CD4-positive, alpha-beta T cell treated with Interleukin-1 beta for 1 hour (primary cell): ENCODE measurements at places on chromosomes 5 and 9.

DNA sequence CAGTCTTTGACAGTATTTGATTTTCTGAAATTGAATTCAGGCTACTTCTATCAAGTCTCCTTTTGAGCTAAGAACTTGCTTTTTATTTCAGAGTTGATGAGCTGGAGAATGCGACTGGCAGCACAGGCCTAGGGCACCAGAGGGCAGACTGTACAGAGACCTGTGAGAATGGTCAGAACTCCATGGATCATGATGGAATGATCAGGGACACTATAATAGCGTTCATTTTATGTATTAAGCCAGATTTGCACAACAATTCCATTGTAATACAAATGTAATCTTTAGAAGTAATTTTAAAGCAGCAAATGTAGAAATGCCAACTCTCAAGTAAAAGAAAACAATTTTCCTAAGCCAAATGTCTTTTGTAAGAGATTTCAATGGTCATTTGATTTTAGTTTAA, 902.4 kb downstream of the NR2F1-AS1 start:
- DNase-seq = no peak

DNA sequence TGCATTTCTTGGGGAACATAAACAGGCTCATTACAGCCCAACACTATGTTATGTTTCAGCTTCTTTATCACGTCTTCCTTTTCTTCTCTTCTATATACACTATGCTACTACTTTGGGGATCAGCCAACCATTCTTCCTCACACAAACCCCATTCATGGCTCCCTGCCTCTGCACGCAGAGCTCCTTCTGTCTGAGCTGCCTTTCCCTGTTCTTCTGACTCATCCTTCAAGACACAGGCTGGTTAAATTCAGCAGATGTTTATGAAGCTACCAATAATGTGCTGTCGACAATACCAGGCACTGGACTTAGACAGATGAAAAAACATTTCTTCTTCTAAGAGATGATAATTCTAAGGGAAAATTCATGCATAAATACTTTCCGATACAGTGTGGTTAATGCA, 102.5 kb upstream of the TXNDC8 start:
- DNase-seq = no peak

DNA sequence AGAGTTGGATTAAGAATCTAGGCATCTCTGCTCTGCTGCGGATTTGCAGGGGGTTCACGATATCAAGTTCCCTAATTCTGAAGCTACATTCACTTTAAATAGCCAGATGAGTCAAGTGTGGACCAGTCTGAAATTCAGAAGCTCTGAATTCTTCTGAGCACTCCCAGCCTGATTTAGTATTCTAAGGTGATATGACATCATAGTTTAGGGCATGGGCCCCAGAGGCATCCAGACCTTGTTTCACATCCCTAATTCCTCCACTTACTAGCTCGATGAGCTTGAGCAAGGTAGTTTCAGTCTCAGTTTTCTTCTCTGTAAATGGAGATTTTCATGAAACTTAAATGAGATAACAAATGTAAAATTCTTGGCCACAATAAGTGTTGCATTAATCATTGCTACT, 65.2 kb downstream of the TMEM167A start:
- DNase-seq = no peak

DNA sequence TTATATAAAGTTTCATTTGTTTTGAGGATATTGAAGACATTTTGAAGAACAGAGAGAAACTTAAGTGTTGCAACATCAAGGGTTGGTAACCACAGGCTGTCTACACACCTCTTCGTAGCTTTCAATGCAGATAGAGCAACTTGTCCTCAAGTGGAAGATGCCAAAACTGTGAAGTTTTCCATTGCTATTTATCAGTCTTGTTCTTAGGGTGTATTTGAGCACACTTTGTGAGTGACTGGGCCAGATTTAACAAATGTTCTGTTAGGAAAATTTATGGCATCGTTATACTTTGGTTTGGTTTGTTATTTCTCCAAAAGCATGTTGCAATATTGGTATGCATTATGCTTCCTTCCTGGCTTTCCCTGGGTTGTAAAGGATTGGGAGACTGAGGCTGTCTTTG, 31.6 kb downstream of the NNT start:
- no peak for DNase-seq

DNA sequence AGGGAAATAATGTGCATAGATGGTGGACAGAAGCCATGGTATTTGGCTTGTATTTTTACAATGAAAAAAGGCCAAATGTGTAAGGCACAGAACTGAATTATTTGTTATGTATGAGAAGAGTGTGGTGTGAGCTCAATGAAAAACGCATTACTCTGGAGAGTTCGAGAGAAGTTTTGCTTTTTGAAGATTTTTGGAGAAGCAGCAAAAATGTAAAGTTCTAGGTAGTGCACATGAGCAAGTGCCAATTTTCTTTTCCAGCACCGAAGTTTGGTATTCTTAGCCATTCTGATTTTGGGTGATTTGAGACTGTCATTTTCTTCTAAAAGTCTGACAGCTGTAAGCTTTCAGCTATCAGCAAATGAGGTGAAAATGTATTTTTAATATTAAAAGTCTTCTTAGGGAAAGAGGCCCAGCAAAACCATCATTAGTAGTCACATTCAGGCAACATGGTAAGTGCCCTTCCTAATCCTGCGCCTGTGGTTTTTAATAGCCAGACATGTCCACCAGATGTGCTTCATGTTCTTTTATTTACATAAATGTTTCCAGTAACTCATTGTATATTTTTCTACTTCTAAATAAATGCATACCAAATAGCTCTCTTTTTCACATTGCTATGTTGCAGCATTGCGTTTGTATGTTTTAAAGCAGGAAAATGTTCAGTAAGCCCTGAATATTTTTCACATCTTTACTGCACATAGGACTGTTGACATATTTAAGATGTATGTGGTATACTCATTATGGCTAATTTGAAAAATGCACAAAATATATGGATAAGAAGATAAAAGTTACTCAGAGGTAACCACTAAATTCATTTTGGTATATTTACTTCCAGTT, 50.4 kb downstream of the RASGRF2 start:
- no peak for DNase-seq

- DNase-seq = no peak
Measured at GRCh38 chr9:137749511-137749910, 128.1 kb upstream of the CACNA1B start.

- DNase-seq = no peak
Measured at GRCh38 chr5:143495821-143496275, 92.4 kb upstream of the NR3C1 start.

DNA sequence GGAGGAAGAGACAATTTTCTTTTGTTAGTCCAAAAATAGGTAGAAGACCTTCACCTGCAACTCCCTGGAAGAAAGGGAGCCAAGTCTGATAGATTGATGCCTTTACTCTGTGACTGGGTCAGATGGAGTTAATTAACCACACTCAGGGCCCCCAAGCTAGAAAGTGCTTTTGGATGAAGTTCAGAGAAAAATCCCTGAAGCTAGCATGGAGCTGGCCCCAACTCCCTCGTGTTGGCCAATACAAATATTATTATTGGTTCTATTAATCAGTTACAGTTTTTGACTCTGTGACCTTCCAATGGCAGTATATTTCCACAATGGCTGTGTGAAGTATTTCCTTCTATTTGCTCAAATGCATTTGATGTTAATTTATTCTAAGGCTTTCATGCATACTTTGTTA, 1753.5 kb downstream of the EFNA5 start:
- DNase-seq = no peak

GRCh38 chr5:119400245-119400644, 44.4 kb downstream of the TNFAIP8 start:
- DNase-seq = no peak

DNA sequence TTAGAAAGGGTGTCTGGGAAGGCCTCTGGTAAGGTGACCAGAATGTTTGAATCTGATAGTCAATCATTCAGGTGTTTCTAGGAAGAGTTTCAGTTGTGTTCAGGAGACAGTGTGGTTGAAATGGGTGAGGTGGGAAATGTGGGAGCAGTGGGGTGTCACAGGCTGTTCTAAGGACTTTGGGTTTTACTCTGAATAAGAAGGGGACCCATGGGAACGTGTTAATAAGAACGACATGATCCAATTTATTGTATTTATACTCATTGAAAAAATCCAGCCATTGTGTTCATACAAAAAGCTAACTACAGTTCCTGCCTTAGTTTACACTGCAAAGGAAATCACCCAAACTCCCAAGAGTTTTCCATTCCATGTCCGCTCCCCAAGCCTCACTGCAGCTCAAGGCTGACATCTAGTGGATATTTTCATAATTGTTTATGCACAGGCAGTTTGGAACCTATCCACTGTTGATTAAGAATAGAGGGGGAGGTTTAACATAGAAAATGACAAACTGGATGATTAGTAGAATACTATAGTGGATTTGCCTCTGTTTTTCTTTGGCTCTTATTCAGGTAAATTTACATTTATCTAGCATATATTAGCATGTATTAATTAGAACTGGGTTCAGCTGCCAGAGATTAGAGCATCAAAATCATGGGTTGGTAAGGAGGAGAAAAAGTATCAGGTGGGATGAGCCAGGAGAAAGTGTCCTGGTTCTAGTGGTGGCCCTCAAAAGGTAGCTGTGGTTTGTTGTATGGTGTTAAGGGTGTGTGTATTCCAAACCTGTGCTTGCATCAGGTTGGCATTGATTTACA, 17.7 kb downstream of the CAVIN4 start:
- DNase-seq = no peak

DNA sequence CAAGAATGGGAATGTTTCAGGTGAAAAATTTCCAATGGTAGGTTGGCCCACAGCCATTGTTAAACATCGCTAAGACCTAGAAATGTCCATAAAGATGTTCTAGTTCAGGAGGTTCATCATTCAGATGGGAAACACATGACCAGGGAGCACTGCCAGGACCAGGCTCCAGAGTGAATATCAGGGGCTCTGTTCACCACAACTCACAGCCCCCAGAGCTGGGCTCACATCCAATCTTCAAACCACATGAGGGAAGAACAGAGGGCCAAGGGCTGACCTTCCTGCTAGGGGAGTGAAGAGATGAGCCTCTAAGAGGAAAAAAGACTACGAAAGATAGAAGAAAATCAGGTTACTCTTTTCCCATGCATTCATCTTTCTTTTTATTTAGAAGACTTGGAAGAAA, 205.8 kb downstream of the SEMA5A start:
- no peak for DNase-seq

DNA sequence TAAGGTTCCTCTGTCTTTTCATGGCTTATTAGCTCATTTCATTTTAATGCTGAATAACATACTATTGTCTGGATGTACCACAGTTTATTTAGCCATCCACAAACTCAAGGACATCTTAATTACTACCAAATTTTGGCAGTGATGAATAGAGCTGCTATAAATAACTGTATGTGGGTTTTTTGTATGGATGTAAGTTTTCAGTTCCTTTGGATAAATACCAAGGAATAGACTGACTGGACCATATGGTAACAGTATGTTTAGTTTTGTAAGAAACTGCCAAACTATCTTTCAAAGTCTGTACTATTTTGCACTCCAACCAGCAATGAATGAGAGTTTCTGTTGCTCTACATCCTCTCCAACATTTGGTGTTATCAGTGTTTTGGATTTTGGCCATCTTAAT, 38.7 kb downstream of the SCAMP1 start:
- DNase-seq = no peak

DNA sequence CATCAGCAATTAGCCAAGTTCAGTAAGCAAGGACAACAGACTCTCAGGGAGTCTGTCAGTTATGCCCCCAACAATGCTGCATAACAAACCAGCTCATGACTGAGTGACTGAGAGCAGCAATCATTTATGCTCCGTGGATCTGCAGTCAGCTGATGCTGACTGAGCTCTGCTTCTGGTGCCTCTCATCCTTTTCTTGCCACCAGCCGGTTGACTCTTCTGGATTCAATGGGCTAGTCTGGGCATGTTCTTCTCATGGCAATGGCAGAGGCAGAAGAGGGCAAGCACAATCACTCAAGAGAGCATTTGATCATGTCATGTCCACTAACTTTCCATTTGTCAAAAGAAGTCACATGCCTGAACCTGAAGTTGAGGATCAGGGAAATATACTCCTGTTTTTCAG, 157.0 kb upstream of the NTRK2 start:
- no peak for DNase-seq

- DNase-seq = no peak
Measured at GRCh38 chr9:124256517-124257069, 1.2 kb upstream of the NEK6 start.

GRCh38 chr5:17678751-17679324, 44.6 kb downstream of the TAF11L14 start:
- no peak for DNase-seq

- no peak for DNase-seq
Measured at GRCh38 chr9:120941046-120941770, 14.6 kb upstream of the TRAF1 start.

- no peak for DNase-seq
Measured at GRCh38 chr5:137296213-137296781, 202.8 kb downstream of the SPOCK1 start.

GRCh38 chr5:68070591-68071281, 144.8 kb upstream of the PIK3R1 start:
- no peak for DNase-seq

DNA sequence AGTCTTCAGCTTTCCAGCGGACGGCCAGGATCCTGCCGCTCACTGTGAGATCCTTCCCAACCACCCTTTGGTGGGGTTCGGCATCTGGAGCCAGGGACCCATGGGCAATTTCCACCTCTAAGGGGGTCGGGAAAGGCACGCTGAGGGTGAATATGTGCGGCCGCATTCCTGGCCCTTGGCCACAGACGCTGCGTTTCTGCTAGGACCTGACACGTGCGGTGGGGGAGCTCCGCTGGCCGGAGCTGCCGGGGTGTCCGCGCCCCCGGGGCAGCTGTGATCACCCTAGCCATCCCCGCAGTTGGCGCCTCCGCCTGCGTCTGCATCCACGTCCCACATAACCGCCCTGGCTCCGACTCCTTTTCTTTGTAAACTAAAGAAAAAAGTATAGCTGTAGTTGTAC, 5.3 kb upstream of the DNAJA1 start:
- DNase-seq = no peak

DNA sequence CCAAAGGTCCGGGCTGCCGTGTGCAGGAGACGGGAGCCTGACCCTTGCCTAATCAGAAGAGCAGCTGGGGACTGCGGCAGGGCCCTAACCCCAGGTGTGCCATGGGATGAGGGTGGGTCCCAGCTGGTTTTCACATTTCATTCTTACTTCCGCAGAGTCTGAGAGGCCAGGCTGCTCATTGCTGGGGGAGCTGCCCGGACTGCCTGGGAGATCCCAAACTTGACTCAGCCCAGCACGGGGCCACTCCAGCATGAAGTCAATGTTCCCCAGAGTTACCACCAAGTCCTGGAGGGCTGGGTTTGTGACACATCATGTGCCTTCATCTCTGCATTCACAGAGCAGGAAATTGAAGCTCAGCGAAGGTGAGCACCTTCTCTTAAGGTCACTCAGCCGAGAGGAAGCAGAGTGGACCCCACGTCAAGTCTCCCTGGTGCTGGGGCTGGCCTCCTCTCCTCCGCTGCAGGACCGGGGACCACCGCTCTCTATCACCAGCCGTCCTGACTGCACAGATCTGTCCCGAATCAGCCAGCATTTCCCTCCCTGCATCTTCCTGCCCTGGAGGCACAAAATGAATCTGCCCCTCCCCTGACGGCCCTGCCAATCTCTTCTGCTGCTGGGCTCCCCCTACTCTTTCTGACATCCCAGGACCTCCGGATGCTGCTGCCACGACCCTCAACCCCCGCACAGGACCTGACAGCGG, 54.6 kb upstream of the PHYKPL start:
- no peak for DNase-seq

- DNase-seq = no peak
Measured at GRCh38 chr9:121667214-121667613, 15.8 kb downstream of the DAB2IP start.

- no peak for DNase-seq
Measured at GRCh38 chr5:132260051-132260450, 2.6 kb downstream of the PDLIM4 start.

GRCh38 chr5:133539818-133540217, 72.5 kb downstream of the FSTL4 start:
- no peak for DNase-seq
